T-helper 22 cell (primary cell): ENCODE measurements at places on chromosomes 11 and 22.

GRCh38 chr11:95534226-95534625 is 255.4 kb downstream of the FAM76B start:
- DNase-seq: no peak

GRCh38 chr11:70786021-70786665 is 387.8 kb downstream of the CTTN start:
- DNase-seq: no peak

- no peak for DNase-seq
Measured at GRCh38 chr22:22702237-22703202, 58.1 kb downstream of the GGTLC2 start.

DNA sequence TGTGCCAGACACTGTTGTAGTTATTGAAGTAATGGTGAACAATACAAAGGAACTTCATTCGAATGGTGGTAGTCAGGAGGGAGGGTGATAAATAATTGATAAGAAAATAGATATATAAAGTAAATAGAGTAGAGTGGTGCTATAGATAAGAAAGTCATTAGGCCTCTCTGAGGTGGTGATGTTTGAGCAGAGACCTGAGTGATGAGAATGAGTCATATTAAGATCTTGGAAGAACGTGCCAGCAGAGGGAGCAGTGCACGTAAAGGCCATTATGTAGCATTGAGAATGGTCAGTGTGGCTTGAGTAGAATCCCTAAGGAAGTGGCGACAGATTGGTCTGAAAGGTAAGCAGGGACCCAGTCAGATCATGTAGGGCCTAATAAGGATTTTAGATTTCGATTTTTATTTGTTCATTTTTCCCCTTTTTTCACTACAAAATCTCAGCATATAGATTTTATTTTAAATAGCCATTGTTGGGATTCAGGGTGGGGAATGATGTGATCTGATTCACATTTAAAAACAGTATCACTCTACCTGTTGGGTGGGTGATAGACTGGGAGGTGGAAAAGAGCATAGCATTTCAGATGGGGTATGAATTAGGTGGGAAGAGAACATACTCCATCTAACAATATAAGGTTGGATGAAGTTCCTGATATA is 44.7 kb downstream of the CCDC90B start:
- no peak for DNase-seq

GRCh38 chr11:14370496-14370895 is 11.5 kb upstream of the RRAS2 start:
- DNase-seq: no peak

DNA sequence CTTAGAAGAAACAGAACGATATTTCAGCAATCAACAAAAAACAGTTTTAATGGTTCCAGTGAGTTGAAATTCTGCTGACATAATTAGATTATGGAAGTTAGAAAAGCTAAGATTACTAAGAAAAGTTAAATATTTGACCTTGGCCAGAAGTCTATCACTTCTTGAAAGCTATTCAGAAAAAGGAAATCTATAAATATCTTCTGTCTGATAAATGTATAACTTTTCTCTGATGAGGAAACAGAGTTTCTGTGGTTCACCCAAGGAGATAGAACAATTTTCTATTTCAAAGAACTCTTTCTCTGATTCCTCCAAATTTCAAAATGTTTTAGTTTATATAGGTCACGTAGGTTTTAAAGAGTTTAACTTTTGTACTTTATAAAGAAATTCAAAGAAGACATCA is 438.4 kb upstream of the CHORDC1 start:
- DNase-seq: no peak

- no peak for DNase-seq
Measured at GRCh38 chr11:113697756-113698407, 8.2 kb downstream of the TMPRSS5 start.

DNA sequence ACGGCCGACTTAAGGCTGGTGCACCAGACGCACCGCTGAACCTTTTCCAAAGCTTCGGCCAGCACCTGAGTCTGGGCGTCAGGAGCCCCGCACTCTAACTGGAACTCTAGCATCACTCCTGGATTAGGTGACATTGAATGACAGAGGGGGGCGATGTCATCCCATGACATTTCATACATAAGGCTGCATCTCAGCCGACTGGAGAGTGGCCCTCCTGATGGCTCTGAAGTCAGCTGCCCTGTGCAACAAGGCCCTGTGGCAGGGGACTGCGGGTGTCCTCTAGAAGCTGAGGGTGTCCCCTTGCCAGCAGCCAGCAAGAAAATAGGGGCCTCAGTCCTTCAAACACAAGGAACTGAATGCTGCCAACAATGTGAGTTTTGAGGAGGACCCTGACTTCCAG is 10.1 kb upstream of the FADS3 start:
- no peak for DNase-seq

DNA sequence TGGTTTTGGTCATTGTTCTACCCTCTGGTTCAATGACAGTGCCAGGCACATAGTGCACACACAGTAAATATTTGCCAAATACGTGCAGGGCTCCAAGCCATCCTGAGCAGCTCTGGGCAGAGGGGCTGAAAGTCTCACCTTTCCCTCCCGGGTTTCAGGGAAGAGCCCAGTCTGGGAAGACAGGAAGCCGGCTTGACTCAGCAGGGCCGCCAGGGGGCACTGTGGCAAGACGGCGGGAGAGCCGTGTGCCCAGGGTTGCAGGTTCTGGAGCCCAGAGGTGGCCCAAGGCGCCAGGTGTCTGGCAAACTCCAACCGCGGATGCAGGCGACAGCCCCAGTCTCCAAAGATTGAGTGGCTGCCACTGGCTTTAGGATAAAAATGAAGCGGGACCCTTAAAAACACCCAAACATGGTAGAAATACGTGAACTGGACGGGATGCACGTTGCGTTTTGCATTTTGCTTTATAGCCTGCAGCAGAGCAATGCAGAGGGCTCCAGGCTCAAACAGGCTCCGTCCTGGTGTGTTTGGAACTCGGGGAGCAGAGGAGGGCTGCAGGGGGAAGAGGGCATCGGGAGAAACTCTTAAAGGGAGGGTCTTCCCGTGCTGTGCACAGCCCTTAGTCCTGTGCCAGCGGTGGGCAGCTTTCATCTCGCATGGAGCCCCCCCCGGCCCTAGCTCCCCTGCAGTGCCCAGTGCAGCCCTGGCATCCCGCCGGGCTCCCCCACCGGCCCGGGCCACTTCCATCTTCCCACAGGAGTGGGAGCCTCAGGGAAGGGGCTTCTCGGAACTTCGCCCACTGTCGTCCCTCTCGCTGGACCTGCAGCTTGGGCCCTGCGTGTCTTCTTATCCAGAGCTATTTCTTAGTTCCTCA is 10.7 kb downstream of the KRTAP5-5 start:
- no peak for DNase-seq

GRCh38 chr11:71213696-71214552 is 38.5 kb downstream of the SHANK2 start:
- no peak for DNase-seq

GRCh38 chr11:31509051-31509428 is 382 bp downstream of the IMMP1L start:
- no peak for DNase-seq

GRCh38 chr11:22304337-22304961 is 33.7 kb upstream of the SLC17A6 start:
- no peak for DNase-seq

- DNase-seq: no peak
Measured at GRCh38 chr11:23079382-23079813, 219.1 kb upstream of the CCDC179 start.

DNA sequence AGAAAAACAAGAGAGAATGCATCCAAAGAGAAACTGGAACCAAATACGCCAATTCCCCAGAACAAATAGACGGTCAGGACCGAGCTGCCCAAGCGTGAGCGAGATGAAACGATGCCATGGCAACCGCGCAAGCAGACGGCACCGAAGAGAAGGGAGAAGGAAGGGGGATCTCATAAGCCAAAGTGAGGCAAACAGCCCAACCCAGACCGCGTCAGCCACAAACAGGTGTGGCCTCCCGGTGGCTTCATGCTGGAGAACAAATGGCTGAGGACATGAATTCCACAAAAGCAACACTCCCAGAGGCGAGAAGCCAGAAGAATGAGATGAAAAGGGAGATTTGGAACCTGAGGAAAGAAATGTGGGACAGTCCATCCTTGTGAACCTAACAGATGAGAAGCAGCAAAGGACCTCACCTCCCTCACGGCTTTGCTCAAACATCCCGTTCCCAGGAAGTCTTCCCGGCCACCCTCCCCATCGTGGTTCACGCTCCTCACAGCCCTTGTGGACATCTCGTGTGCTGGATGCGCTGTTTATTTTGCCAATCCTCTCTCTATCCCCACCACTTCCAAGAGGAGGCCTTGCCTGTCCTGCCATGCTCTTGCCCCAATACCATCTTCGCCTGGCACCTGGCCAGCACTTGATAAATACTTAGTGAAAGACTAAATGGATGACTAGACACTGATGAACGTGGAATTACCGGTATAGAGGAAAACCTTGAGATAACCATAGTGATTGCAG is 89.1 kb upstream of the RTL6 start:
- DNase-seq: no peak
